Chondrocyte (in vitro differentiated cells): ENCODE measurements at places on chromosomes 1 and 21. TPM values are rescaled to one million over a fixed set of nuclear protein-coding genes. Genes with fewer than 3 reads are reported as not detected.
A peak's percentile ranks its signal among the peaks of the same experiment; 100 is the strongest.

DNA sequence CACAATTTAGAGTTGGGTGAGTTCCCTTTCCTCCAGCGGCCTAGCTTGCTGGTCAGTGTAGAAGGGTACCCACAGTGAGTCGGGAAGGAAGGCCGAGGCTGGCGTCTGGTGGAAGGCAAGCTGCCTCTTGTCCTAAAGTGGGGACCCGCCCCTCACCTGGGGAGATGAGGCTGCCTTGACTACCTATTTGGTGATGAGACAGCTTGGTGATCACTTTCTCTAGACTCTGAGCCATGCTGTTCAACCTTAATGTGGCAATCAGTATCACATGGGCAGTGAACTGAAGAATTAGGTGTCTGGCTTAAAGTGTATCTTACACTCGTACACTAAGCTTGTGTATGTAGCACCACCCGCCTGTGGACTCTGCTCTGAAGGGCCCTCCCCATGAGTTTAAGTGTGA, 100.7 kb downstream of the COLGALT2 start:
- peaks cover 8% of the 10 kb centered on the region for H3K4me1 ChIP-seq
- no peaks in the 10 kb centered on the region for H3K27me3 ChIP-seq
- DNase-seq, result no peak
- H3K27ac ChIP-seq, result no peak overlapping the region

- H3K4me3 ChIP-seq, result no peak overlapping the region
- peaks cover 26% of the 10 kb centered on the region for H3K27me3 ChIP-seq
- no peak overlapping the region for H3K27ac ChIP-seq
- no peaks in the 10 kb centered on the region for H3K4me1 ChIP-seq
- H3K36me3 ChIP-seq, result no peaks in the 10 kb centered on the region
Observed at GRCh38 chr1:33608825-33609400, 136.5 kb downstream of the ZSCAN20 start.

The ADCY10 gene
- total RNA-seq, result 0.07 to 0.51 TPM (median 0.10 TPM) in 3 replicates

The SLC30A2 gene
- 0.12 TPM in 1 of 3 replicates, not detected in the others for total RNA-seq

DNA sequence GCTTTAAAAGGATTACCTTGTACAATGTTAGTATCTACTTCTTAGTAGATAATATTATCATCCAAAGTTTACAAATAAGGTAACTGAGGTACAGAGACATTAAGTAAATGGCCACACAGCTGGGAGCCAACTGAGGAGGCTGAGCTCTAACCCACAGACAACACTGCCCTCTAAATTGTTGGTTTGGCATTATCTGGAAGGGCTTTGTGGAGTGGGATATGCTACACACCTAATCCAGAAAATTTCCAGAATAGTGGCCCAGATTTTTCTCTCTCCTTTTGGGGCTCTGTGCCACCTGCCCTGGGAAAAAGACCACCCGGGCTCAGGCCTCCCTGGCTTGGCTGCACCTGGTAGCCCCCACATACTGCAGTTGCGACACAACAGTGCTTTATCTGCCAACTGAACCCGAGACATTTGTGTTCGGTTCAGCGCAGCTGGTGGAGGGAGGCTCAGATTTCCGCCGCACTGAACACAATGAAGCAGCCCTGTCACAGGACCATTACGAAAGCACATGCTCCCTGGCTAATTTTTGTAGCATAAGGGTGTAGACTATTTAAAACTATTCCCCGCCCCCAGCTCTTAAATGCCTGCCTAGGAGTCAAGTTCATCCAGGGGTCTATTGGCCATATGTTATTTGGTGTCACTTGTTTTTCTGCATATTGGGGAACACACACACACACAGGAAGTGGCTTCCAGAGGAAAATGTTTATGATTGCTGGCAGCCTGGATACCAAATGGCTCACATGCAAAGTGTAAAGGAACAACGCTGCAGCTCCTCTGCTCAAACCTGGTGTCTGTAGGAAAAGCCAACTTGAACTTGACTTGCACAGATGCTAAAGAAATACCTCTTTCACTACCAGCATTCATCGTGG, 92.3 kb upstream of the ESRRG start:
- H3K27me3 ChIP-seq, result peaks cover 15% of the 10 kb centered on the region
- H3K27ac ChIP-seq, result no peak overlapping the region
- no peaks in the 10 kb centered on the region for H3K4me1 ChIP-seq
- DNase-seq, result no peak

DNA sequence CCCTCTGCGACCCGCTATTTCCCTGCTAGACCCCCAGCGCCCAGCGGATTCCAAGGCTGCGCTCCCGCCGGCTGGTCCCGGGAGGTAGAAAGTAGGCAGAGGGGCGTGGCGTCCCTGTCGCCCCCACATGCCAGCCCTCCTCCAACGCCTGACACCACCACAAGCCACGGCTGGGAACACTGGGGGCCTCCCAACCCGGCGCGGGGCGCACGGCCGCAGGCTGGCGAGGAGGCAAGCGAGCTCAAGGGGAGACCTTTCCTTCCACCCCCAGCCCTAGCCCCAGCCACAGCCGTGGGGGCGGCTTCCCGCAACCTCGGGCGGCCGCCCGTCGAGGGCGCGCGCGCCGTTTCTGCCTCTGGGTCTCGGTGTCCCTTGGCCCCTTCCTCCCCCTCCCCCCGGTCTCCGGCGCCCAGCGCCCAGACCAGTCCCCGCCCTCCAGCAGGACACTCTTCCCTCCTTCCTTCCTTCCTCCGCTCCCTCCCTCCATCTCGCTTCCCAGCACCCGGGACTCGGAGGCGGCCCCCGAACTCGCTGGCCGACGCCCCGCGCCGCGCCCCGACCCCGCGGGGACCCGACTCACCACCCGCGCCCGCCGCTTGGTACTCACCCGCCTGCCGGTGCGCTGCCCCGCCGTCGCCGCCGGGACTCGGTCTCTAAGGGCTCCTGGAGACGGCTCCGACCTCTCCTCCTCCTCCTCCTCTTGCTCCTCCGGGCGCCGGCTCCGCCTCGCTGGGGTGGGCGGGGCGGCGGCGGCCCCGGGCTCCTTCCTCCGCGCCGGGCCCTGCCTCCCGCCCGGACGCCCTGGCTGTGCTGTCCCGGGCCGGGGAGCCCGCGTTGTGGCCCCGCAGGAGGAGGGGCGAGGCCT, at the start of gene GNG12:
Gene GNG12 (minus strand): TSS at position 731 of the 865 bp plus-strand sequence. CDS start 125,781 bp downstream, outside the sequence.
- H3K27ac ChIP-seq, result peak within 1 kb of the TSS; percentile 95
- DNase-seq, result peak; percentile 88
- no peaks in the 10 kb centered on the region for H3K36me3 ChIP-seq
- peak within 1 kb of the TSS; percentile 87 for H3K4me3 ChIP-seq
- H3K27me3 ChIP-seq, result no peaks in the 10 kb centered on the region

The ST6GALNAC5 gene
- 6.2 to 7.9 TPM (median 7.3 TPM) in 3 replicates for total RNA-seq

DNA sequence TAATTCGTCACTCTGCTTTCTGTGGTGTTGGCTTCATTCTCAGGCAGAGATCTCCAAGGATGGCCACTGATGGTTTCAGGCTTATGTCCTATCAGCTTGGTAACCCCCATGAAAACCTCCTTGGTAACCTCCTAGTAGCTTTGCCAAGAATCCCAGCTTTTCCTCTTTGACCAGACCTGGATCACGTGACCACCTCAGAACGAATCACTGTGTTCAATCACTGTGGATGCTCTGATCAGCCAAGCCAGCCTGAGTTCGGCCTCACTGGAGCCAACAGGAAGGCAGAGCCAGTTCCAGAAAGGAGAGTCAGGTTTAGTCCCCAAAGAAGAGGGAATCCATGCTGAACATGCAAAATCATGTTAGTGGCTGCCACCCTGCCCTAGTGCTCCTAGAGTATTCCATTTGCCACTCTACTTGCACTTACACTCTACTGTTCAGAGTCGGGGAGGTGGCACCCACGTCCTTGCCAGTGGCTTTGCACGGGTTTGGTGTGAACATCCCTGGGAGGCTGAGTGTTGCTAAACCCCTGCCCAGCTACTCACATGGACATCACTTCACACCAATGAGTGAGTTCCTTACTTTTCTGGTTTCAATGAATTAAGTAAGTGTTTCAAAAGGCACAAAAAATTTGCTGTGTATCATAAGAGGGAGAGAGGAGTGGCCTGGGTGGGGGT, 33.5 kb upstream of the SSBP3 start:
- no peaks in the 10 kb centered on the region for H3K4me1 ChIP-seq
- H3K27me3 ChIP-seq, result no peaks in the 10 kb centered on the region
- no peak overlapping the region for H3K27ac ChIP-seq
- DNase-seq, result peak; percentile 33

GRCh38 chr1:56577406-56578137, 1.8 kb downstream of the PLPP3 start:
- no peak for DNase-seq
- H3K27ac ChIP-seq, result peak overlapping the region; percentile 90
- H3K4me3 ChIP-seq, result peak overlapping the region; percentile 97
- H3K27me3 ChIP-seq, result no peaks in the 10 kb centered on the region
- H3K4me1 ChIP-seq, result peaks cover 48% of the 10 kb centered on the region

- no peak for DNase-seq
- no peak overlapping the region for H3K4me3 ChIP-seq
- no peak overlapping the region for H3K27ac ChIP-seq
- no peaks in the 10 kb centered on the region for H3K36me3 ChIP-seq
- peaks cover 59% of the 10 kb centered on the region for H3K4me1 ChIP-seq
Observed at GRCh38 chr1:60974524-60975372, 107.6 kb upstream of the NFIA start.

DNA sequence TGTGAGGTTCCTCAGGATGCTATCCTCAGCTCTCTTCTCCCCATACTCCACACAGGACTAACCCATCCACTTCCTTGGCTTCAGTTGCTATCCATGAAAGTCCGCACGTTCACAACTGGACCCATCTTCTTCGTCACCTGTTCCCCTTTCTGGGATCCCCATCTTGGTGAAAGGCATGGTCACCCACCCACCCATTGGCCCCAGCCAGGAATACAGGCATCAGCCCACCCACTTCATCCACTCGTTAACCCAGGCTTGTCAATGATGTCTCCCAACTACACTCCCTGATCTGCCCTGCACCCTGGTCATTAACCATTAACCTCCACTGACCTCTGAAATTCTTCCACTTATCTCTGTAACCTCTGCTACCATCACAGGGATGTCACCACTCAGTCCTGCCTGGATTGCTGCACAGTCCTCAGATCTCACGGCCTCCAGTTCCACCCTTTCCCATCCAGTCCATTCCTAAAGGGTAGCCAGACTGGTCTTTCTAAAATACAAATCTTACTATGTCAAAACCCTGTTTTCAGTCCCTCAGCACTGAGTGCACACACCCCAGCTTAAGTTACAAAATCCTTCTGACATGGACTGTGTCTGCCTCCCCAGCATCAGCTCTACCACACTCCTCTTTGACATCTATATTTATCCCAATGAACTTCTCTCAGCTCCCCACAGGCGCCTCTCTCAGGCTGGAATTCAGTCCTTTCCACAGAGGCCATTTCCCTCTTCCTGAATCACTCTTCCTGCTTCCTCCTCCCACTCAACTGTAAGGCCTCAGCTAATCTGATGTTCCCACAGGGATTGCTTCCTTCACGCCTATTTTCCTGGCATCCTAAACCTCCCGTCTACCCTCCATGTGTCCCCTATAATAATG, 10.4 kb downstream of the PGLYRP4 start:
- H3K27me3 ChIP-seq, result peaks cover 21% of the 10 kb centered on the region
- no peak for DNase-seq
- H3K36me3 ChIP-seq, result no peaks in the 10 kb centered on the region
- no peak overlapping the region for H3K27ac ChIP-seq
- H3K4me3 ChIP-seq, result no peak overlapping the region
- H3K4me1 ChIP-seq, result no peaks in the 10 kb centered on the region

The FCRL2 gene
- total RNA-seq, result not detected in 3 replicates

- no peak for DNase-seq
- peaks cover 46% of the 10 kb centered on the region for H3K4me1 ChIP-seq
- no peaks in the 10 kb centered on the region for H3K27me3 ChIP-seq
- peaks cover 4% of the 10 kb centered on the region for H3K36me3 ChIP-seq
Observed at GRCh38 chr21:39385299-39386145, 36.6 kb upstream of the HMGN1 start.

DNA sequence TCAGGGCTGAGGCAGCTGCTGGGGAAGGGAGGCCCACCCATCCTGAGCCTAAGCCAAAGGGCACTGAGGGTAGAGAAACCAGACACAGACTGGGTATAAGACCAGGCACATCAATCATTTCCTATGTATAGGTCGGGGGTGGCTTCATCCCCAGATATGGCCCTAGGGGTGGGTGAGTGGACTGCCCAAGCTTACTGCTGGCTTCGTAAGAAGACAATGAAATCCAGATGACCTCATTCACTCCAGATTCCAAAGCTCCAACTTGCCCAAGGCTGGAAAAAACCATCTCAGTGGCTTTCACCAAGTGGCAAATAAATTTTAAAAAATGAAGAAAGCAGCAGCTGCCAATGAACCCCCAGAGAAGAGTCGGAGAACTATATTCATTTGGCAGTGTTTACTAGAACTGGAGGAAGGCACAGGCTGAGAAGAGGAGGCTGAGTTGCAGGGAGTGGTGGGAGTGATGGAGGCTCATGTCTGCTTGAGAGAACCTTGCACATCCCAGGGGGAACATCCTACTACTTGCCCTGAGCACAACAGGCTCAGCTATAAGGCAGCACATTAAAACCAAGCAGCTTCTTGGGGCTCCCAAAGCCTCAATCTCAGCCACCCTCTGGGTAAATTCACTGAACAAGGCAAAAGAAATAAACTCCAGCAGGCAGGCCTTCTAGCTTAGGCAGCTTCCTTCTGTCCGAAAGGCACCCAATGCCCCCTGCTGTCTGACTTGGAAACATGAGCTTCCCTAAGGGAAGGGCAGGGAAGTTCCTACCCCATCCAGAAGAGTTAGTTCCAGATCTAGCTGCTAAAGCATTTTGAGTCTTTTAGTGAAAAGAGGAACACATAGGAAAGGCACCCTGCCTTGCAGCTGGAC, 14.1 kb downstream of the PEA15 start:
- no peak for DNase-seq
- peaks cover 26% of the 10 kb centered on the region for H3K36me3 ChIP-seq
- H3K4me1 ChIP-seq, result peaks cover 38% of the 10 kb centered on the region
- no peak overlapping the region for H3K4me3 ChIP-seq

DNA sequence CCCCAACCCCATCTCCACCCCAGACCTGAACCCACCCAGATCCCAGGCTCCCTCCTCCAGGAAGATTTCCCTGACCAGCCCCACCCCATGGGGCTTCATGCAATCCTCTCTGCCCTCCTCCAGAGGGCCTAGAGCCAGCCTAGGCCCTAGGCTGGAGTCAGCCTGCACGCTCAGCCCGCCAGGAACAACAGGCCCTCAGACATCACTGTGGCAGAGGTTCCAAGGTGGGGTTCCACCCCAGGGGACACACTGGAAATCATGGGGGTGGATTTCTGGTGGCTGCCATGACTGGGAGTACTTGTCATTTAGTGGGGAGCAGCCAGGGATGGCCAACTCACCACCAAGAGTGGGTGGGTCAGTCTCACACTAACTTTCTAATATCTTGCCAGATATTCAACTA, 122.0 kb downstream of the GLIS1 start:
- H3K27ac ChIP-seq, result peak overlapping the region; percentile 8
- peak; percentile 50 for DNase-seq
- peaks cover 4% of the 10 kb centered on the region for H3K4me1 ChIP-seq
- peaks cover 2% of the 10 kb centered on the region for H3K36me3 ChIP-seq

DNA sequence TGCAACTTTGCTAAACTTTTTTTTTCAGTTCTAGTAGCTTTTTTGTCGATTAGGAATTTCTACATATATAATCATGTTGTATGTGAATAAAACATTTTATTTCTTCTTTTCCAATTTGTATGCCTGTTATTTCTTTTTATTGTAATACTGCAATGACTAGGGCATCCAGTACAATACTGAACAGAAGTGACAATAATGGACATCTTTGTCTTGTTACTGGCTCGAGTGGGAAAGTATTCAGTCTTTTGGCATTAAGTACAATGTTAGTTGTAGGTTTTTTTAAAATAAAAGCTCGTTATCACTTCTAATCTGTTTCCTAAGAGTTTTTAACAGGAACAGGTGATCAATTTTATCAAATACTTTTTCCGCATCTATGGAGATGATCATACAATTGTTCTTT, 9.8 kb downstream of the STPG1 start:
- H3K27ac ChIP-seq, result no peak overlapping the region
- H3K36me3 ChIP-seq, result peaks cover 5% of the 10 kb centered on the region
- H3K4me3 ChIP-seq, result no peak overlapping the region
- H3K27me3 ChIP-seq, result no peaks in the 10 kb centered on the region
- no peaks in the 10 kb centered on the region for H3K4me1 ChIP-seq
